Islet precursor cell (in vitro differentiated cells): ENCODE measurements at places on chromosomes 2 and 18.

DNA sequence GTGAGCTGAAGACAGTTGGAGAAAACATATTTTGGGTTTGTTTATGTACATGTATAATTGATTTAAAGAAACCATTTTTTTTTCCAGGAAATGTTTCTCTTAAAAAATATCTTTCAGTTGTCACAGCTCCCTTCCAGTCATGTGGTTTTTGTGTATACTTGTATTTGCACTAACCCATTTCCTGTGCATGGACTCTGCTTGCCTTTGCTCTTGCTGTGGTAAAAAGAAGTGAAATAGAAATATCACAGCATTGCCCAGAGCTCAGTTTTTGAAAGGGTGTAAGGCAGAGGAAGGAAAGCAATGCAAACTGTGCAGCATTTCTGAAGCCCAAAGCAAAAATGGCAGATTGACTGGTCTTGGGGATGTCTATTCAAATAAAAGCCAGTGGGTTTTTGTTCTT lies 10.4 kb upstream of the DOCK10 start:
- no peak for DNase-seq

DNA sequence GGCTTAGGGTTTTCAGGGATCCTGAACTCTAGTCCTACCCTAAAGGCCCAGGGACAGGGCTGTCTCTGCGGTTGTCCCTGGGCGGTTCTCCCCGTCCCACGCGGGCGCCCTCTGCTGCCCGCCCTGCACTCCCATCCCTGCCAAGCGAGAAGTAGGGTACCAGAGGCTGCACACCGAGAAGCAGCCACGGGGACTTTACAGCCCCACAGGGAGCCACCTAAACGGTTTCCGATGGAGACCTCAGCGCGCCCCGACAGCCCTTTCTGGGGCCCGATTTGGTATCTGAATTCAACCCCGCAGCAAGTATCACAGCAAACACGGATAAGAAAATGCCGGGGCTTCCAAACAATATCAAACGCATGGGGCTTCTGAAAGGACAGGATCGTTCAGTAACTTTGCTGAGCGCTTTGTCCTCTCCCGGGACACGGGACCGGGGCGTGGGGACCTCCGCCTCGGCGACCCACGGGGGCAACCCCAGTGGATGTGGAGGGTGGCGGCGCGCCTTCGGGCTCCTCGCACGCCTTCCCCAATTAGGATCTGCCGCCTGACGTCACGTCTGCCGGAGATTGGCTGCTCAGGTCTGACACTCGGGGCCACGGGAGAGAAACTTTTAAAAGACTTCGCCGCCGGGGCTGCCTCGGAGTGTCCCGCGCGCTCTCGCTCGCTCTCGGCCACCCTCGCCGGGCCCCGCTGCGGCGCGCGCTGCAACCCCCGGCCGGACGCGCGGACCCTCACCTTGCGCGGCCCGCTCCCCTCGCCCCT lies at the start of gene LTBP1:
Gene LTBP1 (plus strand): TSS at position 640 of the 762 bp plus-strand sequence. CDS start 372 bp downstream, outside the sequence.
- peak; percentile 88 for DNase-seq

DNA sequence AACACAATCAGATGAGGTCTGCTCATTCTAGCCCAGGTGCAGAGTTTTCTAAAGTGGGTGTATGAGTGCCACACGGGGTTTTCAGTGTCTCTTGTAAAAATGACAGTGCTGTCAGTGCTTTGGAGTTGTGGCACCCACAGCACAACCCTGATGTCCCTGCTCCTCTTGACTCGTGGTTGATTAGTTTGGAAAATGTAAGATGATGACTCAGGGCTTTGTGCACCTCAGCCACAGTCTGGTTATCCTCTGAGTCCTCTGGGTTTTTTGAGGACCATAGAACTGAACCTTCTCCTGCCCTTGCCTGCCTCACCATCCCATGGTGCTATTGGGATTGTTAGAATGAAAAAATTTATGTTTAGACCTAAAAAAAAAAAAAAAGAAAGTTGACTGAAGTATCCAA lies 105.6 kb downstream of the MYO1B start:
- DNase-seq: no peak

DNA sequence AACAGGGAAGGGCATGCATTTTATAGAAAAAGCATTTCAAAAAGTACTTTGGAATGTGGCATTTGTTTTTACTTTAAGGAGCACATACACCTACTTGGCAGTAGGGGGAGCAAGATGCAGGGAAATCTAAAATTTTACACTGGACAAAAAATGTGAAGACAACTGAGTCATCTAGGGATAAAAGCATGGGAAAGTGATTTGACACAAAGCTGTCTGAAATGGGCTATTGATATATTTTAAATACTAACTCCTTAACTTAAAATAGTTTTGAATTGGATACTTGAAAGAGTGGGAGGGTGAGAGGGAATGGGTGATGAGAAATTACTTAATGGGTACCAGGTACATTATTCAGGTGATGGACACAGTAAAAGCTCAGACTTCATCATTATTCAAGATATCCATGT lies 15.8 kb downstream of the TMEM200C start:
- DNase-seq: no peak

DNA sequence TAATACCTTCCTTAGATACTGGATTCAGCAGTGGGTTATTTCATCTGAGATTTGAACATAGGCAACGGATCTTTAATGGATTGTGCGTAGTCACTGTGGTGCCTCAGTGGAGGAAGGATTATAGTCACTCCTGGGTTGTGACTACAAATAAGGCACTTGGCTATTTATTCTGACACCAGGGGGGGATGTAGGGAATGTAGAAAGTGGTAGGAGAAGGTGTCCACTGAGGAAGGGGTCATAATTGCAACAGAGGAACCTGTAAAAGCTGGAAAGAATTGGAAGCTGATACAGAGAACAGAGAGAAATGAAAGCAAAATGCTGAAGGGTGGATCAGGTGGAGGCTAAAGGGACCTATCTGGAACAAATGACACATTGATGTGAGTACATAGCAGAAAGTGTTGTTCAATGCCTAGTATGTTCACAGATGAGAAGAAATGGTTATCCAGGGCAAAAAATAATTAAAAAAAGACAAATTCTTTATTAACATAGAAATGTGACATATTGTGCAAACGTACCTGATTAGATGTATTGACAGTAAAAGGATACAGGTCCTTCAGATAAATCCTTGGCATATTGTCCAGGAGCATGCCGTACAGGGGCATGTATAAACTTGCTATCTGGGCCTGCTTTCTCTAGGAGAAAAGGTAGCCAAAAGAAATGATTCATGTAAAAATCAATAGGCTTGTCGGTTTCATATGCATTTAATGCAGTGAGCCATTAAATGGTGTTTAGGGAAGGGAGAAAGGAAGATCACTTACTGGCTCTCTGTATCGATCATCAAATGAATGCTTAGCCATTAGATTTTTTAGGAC lies 91.2 kb upstream of the CCDC195 start:
- DNase-seq: no peak
